Keratinocyte (primary cell): ENCODE measurements at places on chromosomes 3 and 15.

DNA sequence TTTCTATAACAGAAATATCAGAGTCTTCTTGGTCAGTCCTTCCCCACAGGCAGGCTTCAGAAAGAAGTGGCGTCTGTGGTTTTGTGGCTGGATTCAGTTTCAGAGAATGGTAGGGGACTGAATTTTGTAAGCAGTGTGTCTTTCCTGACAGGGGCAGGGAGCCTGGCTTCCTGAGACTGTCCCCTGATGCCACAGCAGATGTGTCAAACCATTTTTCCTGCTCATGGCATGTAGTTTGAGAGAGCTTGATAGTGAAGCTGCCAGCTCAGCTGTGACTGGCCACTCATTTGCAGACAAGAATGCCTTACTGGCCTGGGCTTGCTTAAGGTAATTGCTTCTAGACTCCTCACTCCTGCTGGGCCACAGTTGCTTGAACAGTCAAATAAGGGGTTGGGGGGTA lies 26.4 kb downstream of the LARS2 start:
- DNase-seq = no peak

DNA sequence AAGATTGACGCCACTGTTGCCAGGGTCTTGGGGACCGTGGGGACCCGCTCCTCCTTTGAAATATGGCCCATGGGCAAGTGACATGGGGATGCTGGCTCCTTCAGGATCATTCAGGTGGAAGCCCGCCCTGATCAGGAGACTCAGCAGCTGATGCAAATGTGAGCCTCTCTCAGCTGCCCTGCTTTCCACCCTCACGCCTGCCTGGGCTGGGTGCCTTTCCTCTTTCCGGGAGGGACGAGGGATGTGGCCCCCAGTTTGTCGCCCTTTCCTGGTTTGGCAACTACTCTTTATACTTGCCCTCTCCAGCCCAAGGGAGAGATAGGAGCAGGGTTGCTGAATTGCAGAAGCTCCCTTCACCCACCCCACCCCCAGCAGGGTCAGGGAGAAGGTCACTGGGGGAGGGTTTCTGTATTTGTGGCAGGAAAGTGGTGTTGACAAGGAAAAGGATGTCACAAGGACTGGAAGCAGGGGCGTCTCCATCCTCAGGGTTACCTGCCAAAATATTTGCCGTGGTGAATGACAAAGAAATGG lies 21.8 kb downstream of the DNASE1L3 start:
- no peak for DNase-seq

GRCh38 chr3:15787941-15788340 lies 9.8 kb downstream of the ANKRD28 start:
- DNase-seq = no peak

DNA sequence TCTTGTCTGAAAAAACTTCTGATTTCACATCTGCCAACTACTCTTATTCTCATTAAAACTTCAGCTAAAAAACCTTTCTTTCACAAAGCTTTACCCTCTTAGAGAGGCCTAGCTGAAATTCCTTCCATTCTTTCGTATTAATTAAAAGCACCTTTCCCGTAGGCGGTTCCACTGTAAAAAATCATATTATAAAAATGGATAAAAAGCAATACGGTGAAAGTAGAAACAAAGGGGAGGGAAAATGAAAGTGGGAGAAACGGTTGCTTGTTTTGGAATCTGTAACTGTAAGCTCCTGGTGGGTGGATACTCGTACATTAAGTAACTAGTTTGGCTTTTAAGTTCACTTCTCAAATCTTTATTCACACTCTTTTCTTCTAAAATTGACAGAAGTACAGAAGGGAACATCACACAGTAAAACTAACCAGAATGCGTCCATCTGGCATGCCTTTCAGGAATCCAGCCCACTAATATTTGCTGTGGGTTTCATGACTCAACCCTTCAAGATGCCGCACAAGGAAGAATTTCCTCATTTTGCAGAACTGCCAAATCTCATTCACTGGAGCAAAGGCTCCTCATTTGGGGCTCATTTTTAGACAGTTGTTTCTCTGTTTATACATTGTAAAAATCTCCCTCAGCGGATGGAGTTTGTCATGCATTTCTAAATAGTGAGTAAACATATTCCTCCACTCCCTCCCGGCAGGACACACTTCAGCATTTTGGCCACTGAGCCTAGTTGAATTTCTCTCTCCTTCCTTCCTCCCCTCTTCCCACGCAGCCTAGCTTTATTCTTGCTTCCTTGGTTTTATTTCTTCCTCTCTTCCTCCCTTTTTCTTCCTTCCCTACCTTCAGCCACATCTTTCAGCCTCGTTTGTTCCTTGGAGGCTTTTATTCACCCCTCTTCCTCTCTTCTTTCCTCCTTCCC lies 419.5 kb upstream of the NAALADL2 start:
- DNase-seq = no peak

- DNase-seq = no peak
These were observed 515.6 kb downstream of the NAALADL2 start for GRCh38 chr3:175374705-175375104.

GRCh38 chr3:108518895-108519294 lies 8.5 kb upstream of the MYH15 start:
- peak; percentile 13 for DNase-seq

DNA sequence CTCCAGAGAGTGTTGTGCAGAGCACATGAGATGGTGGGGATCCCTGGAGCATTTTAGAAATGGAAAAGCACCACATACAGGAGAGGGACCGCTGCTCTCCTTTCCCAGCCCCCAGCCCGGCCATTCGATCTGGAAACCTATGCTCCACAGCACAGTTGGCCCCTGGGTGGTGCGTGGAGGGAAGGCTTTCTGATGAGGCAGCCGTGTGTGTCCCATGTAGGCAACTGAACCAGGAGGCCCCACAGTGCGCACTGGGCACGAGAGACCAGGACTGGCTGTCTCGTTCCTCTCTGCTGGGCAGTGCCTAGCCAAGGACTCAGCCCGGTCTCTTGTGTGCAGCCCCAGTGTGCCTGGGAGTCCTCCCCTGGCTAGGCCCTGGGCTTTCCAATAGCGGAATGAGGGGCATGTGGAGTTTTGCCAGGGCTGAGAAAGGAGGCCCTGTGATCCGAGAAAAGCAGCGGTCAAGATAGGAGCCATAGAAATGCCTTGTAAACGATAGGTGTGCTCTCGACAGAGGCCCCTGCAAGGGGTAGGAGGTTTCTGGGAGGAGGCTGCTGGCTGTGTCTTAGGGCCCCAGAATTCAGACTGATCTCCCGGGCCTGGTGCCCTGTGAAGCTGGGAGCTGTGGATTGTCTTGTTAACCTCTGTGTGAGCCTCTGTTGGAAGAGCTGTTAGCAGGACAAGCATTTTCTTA lies 39.0 kb downstream of the CHDH start:
- DNase-seq = no peak

- no peak for DNase-seq
These were observed 719.9 kb upstream of the CBLB start for GRCh38 chr3:106588739-106589138.
